ENCODE measurements at places on chromosomes 7 and 10.

DNA sequence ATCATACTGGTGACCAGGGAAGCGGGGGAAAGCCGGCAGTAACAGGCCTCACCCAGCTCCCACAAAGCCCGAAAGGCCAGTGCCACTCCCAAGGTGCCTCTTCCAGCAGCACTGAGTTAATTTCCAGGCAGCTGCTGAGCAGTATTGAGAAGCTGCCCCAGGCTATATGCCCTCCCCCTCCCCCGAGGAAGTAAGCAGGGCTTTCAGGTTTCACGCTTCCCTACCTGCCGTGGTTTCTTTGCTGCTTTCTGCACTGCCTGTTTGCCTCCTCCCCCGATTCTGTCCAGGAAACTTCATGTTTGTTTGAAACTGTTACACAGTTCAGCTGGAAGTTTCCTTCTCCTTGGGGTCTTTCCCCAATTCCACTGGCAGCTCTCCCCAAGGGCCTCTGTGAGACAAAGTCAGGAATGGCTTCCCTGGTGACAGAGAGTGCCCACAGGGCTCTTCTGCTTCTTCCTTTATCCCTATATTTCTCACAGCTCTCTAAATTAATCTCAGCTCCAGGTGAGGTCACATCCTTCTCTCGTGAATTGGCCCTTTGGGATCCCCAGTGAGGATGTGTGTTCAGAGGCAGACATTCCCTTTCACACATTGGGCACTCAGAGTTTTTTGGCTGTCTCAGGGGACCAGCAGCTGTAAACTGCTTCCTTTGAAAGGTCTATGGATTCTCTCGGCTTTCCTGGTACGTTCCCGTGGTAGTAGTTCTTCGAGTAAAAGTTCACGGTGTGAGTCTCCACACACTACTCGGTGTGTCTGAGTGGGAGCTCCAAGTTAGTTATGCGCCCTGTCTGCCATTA is 19.4 kb downstream of the C1GALT1 start:
- DNase-seq, result peak; percentile 68

GRCh38 chr7:37971491-37971890 is 51.1 kb downstream of the EPDR1 start:
- no peak for DNase-seq

DNA sequence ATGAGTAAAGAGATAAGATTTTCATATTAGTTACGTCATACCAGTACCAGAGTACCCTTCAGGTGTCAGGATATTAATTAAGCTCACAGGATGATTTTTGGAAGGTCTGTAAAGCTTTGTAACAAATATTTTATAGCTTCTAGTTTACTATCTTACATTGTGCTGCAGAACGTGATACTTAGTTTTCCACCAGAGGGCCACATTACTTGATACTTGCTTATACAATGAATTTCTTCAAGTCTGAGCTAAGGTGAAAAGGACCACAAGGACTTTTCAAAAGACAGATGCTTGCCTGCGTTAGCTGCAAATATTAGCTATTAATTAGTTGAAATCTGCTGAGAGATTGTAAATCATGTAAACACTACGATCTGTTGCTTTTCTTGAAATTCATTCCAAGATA is 12.2 kb downstream of the FOXP2 start:
- DNase-seq, result no peak

DNA sequence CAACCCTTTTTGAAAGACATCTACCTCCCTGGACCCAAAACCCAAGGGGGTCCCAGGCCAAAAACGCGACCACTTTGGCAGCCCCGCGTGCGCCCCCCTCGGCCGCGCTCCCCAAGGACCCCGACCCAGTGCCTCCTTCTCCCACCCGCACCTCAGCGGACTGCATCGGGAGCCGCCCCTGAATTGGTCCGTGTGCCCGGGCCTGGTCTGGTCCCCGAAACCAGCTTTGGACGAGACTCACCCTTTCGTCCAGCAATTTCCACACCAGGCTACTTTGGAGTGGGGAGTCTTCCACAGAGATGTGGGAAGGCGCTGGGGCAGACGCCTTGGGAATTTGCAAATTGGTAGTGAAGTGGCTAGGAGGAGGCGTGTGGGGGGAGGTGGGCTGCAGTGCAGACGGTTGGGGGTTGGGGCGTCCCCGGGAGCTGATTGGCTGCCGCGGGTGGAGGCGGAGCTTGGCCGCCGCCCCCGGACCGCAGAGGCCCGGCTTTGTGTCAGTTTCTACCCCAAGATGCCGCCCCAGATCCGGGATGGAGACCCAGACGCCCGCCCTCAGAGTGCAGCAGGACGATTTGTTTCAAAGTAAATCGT is 16.9 kb downstream of the TCAF1 start:
- no peak for DNase-seq

- DNase-seq, result no peak
These were observed 102.9 kb downstream of the EPC1 start for GRCh38 chr10:32244011-32244410.

DNA sequence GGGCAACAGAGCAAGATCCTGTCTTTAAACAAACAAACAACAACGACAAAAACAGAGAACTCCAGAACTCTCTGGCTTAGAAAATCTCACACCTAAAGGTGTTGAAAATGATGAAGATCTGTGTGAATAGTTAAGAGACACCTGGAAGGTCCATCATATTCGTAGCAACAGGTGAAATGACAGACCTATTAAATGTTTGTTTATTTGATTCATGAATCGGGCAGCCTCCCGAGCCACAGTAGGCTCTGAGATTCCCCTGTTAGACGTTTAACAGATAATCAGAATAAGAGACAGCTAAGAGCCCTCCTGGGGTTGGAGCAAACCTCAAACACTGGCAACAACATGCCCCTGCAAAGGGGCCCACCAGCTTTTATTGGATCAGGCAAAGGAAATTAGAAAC is 103.7 kb downstream of the LCOR start:
- no peak for DNase-seq

- no peak for DNase-seq
These were observed 81.0 kb upstream of the ITPRID1 start for GRCh38 chr7:31432836-31433340.

- no peak for DNase-seq
These were observed 15.9 kb downstream of the MIOS start for GRCh38 chr7:7582596-7582995.

DNA sequence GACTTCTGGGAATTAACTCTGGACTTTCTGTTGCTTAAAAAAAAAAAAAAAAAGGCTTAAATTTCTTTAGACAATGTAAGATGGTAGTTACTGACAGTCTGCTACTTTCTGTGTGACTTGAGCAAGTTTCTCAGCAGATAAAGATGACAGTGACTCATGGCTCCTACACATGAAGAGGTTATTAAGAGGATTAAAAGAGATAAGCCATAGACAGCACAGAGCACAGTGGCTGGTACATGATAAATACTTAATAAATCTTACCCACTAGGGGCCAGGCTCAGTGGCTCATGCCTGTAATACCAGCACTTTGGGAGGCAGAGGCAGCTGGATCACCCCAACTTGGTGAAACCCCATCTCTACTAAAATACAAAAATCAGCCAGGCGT is 174.8 kb downstream of the JAZF1 start:
- no peak for DNase-seq

GRCh38 chr10:108905821-108906220 is 1017.5 kb downstream of the XPNPEP1 start:
- DNase-seq, result no peak

- DNase-seq, result no peak
These were observed 98.1 kb upstream of the SVIL start for GRCh38 chr10:29732918-29733317.

DNA sequence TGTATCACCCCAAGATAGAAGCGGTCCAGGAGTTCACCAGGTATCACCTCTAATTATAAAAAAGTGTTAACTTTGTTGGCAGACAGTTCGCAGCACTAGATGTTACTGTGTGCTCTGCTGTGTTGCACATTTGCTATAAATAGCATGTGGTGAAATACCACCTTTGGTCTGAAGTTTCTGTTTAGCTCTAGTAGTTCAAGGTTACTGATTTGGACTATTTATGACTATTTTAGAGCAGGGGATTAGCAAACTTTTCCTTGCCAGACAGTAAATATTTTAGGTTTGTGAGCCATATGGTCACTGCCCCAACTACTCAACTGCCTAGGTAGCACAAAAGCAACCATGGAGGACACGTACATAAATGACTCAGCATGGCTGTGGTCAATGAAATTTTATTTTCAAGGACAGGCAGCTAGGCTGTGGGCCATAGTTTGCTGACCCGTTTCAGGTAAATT is 16.5 kb downstream of the DENND10 start:
- DNase-seq, result no peak

DNA sequence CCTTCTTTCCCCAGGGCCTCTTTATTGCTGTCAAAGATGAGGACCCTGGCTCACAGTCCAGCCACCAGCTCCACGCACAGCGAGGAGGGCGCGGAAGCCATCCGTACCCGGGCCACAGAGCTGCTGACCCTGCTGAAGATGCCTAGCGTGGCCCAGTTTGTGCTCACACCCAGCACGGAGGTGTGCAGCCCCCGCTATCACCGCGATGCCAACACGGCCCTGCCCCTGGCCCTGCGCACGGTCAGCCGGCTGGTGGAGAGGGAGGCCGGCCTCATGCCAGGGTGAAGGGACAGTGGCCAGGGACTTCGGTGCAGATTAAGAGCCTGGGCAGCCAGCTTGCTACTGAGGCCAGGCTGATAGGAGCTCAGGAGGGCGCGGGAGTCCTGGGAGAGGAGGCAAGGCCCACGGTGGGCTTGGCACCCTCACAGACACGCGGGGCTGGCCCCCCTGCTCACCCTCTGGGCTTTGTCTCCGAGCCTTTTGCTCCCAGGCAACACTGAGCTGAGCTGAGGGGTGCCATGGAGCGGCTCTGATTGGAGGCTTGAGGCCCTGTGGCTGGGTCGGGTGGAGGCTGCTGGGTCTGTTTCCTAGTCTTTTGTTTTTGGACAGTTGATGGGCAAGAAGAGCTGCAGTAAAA is 15.8 kb downstream of the AP5Z1 start:
- DNase-seq, result no peak

DNA sequence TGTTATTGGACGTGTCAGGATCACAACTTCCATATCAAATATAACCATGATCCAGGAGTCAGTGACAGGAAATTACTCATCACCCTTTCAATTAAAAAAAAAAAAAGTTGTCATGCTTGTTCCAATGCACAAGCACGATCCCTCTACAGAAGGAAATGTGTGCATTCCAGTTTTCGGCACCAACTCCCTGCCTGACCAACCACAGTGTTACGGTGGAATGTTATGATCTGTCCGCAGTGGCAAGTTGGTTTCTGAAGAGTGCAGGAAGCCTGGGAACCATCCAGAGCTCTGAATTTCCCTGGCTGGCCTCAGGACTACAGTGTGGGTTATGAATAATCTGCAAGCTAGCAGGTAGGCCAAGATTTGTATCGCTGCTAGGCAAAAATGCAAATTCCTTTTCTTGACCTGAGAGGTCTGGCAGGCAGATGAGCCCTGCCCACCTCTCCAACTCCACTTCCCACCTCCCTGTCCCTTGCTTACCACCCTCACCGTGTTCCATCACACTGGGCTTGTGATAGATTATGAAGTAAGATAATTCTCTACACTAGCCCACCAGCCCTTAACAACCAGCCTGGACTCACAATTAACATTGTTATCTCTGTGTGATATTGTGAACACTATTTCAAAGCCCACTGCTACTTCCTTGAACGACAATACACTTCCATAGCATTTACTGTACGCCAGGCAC is 20.4 kb downstream of the FRMPD2 start:
- no peak for DNase-seq

DNA sequence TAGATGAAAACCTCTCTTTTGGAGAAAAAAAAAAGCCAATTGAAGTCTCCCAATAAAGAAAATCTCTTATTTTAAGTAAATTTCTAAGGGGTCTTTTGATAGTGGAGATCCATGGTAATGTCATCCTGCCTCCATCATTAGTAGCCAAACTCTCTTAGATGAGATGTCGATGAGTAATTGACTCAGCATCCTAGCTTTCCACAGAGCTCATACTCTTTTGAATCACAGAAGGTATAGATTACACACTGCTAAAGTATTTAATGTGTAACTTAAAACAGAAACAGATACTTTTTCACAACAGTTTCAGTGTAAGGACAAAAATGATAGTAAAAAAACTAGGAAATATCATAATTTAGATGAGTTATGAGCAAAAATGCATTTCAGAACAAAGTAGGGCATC is 19.4 kb downstream of the MAGI2 start:
- DNase-seq, result no peak

GRCh38 chr7:45992826-45993225 is 71.8 kb upstream of the IGFBP3 start:
- DNase-seq, result no peak

- DNase-seq, result no peak
These were observed 59.9 kb upstream of the AQP1 start for GRCh38 chr7:30851651-30852307.

DNA sequence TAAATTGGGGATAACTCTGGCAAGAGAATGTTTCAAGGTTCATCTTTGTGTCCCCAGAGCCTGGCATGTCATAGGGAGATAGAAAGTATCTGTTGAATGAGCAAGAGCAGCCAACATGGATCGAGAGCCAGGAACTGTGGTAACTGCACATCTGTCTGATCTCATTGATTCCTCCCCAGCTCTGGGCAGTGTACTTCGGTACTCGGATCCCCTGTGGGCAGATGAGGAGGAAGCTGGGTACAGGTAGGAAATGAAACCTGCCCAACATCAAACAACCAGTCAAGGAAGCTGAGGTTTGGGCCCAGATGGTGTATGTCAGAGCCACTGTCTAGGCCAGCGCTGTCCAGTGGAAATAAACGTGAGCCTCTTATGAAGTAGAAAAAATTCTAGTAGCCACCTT is 76.4 kb downstream of the GRK5 start:
- DNase-seq, result peak; percentile 59

DNA sequence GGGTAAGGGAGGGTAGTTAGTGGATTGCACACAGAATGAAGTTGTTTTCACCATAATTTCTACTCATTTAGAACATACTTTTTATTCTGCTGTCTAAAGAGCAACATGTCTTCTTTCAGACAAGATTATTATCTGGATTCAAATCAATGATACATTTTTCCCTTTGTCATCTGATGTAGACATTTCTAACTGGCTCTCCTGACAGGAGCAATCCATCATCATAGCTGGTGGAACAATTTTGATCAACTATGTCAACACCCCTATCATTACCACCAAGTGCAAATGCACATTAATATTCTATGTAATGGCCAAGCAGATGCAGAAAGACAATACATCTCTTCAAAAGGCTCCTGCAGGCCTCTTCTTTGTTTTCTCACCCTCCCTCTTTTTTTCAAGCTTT is 672.9 kb upstream of the LRRTM3 start:
- DNase-seq, result no peak

- DNase-seq, result no peak
These were observed 77.8 kb downstream of the ATAD1 start for GRCh38 chr10:87740254-87740655.

- no peak for DNase-seq
These were observed 12.7 kb downstream of the AFAP1L2 start for GRCh38 chr10:114391599-114391998.

- DNase-seq, result no peak
These were observed 37.5 kb downstream of the PAPSS2 start for GRCh38 chr10:87696922-87697745.
